ENCODE measurements at places on chromosomes 2 and 18.

GRCh38 chr18:63119647-63120046, 199.9 kb downstream of the BCL2 start:
- no peak for DNase-seq

- DNase-seq: no peak
These were observed 26.7 kb downstream of the ZEB2 start for GRCh38 chr2:144493027-144493809.

DNA sequence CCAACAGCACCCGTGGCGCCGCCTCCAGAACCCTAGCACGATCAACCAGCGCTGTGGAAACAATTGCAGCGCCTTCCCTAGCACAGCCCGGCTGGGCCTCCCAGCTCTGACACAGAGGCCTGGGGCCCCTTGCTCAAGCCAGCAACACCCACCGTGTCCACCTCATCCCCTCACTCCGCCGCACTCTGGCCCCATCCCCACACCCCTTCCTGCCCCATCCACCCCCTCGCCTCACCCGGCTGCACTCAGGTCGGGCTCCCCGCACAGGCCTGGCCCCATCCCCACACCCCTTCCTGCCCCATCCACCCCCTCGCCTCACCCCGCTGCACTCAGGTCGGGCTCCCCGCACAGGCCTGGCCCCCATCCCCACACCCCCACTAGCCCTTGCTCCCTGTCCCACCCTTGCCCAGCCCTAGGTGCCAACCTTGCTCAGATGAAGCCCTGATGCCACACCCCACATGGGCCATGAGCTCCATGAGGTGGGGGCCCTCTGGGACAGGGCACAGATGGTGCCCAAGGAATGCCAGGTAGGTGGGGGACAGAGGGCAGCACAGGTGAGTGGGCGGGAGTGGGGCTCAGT, 28.7 kb downstream of the KIF1A start:
- no peak for DNase-seq

- DNase-seq: no peak
These were observed 122.8 kb upstream of the L3MBTL4 start for GRCh38 chr18:6537475-6537874.

DNA sequence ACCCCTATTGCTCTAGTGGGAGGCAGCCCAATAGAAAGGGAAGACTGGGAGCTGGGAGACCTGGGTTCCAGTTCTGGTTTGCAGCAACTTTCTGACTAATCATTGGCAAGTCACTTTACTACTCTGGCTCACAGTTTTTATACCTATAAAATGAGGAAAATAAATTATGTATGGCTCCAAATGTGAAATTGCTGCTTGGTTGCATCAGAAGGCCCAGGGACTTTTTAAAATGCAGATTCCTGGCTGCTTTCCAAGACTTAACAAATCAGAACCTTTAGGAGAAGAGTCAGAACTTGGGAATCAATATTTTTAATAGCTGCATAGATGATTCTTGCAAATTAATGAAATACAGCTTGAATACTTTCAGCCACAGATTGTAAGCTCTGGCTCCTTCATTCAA, 943.9 kb downstream of the EPHA4 start:
- no peak for DNase-seq

GRCh38 chr2:144511226-144511810, 8.6 kb downstream of the ZEB2 start:
- DNase-seq: no peak

- DNase-seq: no peak
These were observed 12.2 kb upstream of the GMPPA start for GRCh38 chr2:219486380-219486959.

DNA sequence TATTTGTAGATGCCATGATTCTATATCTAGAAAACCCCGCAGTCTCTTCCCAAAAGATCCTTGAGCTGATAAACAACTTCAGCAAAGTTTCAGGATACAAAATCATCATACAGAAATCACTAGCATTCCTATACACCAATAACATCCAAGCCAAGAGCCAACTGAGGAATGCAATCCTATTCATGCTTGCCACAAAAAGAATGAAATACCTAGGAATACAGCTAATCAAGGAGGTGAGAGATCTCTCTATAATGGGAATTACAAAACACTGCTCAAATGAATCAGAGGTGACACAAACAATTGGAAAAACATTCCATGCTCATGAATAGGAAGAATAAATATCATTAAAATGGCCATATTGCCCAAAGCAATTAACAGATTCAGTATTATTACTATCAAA, 551.4 kb upstream of the SLC39A10 start:
- DNase-seq: no peak

DNA sequence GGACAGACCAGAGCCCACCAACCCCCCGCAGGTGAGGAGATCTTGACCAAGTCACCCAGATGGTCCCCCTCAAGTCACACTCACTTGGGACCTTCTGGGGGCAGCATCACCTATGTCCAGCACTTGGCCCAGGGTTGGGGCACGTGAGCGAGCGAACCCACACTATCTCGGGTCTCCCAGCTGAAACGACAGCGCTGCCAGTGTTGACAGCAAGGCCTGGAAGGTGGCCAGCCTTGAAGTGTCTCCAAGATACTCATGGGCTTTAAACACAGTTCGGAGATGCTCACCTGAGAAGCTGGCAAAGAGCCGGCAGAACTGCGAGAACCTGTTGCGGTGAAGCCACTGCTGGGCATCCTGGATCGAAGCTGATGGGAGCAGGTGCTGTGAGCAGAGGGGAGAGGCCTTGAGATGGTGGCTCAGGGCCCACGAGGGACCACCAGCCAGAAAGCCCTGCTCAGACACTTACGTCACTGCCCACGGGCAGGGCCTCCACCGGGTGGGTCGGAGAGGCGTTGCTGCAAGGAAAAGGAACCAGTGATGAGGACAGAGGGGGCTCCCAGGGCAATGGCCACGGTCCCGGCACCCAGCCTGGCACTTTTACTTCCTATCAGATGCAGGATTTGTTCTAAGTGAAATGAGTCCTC, 47.5 kb downstream of the TFCP2L1 start:
- no peak for DNase-seq

GRCh38 chr2:16005816-16006536, 65.6 kb downstream of the MYCN start:
- no peak for DNase-seq

DNA sequence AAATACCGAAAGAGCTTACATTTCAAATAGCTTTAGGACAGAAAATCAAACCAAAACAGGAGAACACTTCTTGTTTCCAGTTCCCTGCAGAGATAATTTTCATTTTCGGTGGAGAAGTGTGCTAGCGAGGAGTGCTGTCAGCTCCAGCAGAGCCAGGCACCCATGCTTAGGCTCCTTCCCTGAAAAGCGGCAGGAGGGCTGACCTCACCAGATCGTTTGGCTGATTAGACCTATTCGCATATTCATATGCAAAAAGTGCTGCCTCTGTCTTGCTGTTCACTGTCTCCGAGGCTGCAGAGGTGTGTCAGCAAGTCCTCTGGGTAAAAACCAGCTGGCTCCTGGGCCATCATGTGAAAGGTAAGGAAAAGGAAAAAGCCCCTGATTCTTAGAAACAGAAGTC, 225.8 kb upstream of the COPS8 start:
- DNase-seq: no peak

DNA sequence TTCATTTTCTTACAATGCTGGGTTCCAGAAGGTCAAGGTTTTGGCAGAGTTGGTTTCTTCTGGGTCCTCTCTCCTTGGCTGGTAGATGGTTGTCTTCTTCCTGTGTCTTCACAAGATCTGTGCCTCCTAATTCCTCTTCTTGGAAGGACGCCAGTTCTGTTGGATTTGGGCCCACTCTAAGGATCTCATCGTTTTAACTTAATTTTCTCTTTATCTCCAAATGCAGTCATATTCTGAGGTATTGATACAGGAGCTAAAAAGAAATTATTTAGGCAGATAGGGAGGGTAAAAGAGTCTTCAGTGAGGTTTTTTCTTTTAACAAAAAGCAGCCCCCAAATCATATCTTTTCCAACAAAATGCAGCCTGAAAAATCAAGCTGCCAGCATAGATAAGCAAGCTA, 998.4 kb downstream of the SOCS6 start:
- no peak for DNase-seq

DNA sequence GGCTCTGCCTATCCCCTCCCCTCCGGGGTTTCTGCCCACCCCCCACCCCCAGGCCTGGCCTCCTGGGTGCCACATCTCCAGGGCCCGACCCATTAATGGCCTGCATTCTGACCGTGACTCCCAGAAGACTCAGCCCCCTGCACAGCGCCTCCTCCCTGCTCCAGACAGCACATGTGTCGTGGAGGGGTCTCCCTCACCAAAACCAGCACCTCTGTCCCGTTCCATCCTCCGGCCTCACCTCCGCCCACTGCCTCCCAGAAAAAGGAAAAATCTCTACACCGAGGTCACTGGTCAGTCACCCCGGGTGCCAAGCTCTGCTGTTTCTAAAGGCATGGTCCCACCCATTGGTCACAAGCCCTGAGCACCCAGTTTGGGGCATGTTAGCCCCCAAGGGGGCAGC, 65.2 kb downstream of the GBX2 start:
- DNase-seq: no peak

GRCh38 chr2:5227062-5227699, 465.0 kb upstream of the SOX11 start:
- DNase-seq: no peak

DNA sequence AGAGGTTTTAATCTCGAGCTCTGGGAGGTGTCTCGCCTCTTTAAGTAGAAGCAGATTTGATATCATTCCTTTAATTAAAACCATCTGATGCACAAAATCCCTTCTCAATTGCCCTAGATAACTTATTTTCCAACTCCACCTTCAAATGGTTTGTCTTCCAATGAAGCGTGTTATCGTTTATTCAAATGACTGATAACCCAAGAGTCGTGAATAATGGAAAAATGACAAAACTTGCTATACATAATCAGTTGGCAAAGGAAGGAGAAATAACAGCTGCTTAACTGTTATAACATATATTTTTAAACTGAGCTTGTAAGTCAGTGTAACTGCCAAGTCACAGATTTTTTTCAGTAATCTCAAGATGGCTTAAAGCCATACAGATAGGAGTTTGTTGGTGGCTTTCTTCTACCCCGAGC, 144.6 kb downstream of the QPCT start:
- DNase-seq: no peak

DNA sequence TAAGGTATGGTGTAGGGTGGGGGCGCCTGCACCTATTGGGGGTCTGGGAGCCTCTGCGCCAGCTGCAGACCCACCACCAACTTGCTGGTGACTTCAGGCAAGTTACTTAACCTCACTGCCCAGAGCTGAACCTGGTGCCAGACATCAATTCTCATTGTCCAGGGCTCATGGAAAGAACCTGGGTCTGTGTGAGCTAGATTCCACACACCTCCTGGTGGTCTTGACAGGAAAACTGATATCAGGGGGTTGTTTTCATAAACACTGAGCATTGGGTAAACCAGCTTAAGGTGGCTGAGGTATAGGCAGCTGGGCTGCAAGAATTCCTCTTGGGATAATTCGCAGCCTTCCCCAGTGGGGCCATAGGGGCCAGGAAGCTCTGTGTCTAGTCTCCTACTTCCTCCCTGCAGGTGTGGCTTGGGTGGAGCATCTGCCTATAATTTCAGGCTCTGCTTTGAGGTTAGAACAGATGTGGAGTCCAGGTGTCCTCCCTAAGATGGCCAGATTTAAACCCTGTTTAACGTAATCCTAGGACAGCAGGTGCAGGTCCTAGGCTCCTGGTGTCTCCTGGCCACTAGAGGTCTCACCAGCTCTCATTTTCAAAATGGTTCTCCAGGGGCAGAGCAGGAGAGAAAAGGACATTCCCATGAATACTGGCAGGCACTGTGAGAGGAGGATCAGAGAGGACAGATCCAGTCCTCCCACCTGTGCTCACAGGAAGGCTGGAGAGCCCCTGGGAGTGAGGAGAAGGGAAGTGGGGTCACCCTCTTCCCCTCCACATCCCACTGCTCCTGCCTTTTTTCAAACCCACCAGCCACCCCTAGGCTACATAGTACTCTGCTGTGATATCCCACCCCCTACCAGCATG, 100.4 kb upstream of the SMAD2 start:
- no peak for DNase-seq

- no peak for DNase-seq
These were observed 228.0 kb upstream of the MEX3C start for GRCh38 chr18:51425475-51425874.

DNA sequence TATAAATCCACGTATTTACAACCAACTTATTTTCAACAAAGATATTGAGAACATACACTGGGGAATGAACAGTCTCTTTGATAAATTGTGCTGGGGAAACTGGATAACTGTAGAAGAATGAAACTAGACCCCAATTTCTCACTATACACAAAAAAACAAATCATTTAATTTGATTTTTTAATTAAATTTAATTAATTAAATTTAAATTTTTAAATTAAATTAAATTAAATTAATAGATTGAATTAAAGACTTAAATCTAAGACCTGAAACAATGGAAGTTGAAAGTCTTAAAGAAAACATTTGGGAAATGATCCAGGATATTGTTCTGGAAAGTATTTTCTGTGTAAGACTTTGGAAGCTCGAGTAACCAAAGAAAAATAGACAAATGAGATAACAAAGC, 301.4 kb downstream of the GALNT13 start:
- DNase-seq: no peak

DNA sequence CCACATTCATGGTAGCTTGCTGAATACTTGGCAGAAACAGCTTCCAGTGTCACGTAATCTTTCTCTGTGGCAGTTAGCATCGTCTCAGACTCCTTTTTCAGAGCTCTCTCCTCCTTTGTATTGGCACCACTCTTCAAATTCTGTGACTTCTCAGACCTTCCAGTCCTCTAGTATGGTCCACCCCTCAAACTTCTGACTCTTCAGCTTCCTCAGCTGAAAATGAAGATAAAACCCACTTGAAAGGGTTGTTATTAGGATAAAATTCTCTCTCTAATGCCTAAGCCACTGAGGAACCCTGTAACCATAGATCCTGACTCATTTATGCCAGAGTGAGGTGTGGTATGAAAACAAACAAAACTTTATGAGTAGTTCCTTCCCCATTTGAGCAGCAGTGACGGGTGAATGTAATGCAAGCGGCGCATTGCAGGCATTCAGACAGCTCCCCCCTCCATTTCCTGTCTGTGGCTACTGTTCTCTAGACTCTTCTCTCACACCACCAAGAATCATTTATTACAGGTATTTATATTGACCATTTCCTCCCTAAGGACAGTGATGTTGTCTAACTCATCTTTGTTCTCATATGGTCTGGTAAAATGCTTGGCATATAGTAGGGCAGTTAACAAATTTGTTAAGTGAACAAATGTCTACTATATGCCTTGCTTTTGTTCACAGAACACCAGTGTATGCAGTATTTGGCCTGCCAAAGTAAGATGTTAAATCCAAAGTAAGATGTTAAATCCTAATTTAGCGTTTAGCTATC, 35.3 kb downstream of the GALNT1 start:
- DNase-seq: peak; percentile 75

DNA sequence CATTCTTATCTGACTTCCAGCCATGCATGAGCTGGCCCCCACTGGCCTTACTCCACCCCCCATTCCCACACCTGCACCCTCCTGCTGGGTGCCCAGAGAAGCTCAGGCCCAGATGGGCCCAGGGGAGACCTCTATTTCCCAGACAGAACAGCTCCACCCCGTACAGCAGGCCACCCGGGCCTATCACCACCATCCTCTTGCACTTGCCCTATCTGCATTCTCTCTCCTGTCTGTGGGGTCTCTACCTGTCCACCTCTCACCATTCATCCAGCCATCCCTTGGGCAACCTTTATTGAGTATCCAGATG, 25.3 kb upstream of the TNS1 start:
- no peak for DNase-seq

GRCh38 chr2:45669032-45669486, 17.6 kb downstream of the PRKCE start:
- no peak for DNase-seq
